ENCODE measurements at places on chromosomes 4 and X. TPM values are rescaled to one million over a fixed set of nuclear protein-coding genes. Genes with fewer than 3 reads are reported as not detected.

MGAT4D gene
- not detected for total RNA-seq

BMP3 gene
- total RNA-seq = not detected

PASD1 gene
- not detected for total RNA-seq

- no peak for DNase-seq
Measured at GRCh38 chrX:89034679-89035078, 287.7 kb downstream of the CPXCR1 start.

TMEM156 gene
- 24.0 TPM for total RNA-seq
